ENCODE measurements at places on chromosomes 6 and 20.

- no peak for ATAC-seq
- no peaks in the 10 kb centered on the region for H3K27me3 ChIP-seq
- no peak overlapping the region for H3K27ac ChIP-seq
- H3K4me1 ChIP-seq: no peaks in the 10 kb centered on the region
- H3K4me3 ChIP-seq: no peak overlapping the region
- no peaks in the 10 kb centered on the region for H3K36me3 ChIP-seq
Observed at GRCh38 chr20:14634665-14635064, 297.3 kb upstream of the FLRT3 start.

GRCh38 chr6:128067446-128068118 lies 166.7 kb upstream of the THEMIS start:
- H3K4me3 ChIP-seq: no peak overlapping the region
- no peak overlapping the region for H3K27ac ChIP-seq
- H3K4me1 ChIP-seq: no peaks in the 10 kb centered on the region
- H3K36me3 ChIP-seq: peaks cover 8% of the 10 kb centered on the region
- no peaks in the 10 kb centered on the region for H3K27me3 ChIP-seq
- ATAC-seq: no peak

GRCh38 chr6:131450861-131451260 lies 122.2 kb upstream of the ARG1 start:
- no peaks in the 10 kb centered on the region for H3K27me3 ChIP-seq
- H3K4me1 ChIP-seq: no peaks in the 10 kb centered on the region
- H3K4me3 ChIP-seq: no peak overlapping the region
- H3K27ac ChIP-seq: no peak overlapping the region
- ATAC-seq: no peak
- H3K36me3 ChIP-seq: no peaks in the 10 kb centered on the region

GRCh38 chr6:82260997-82261732 lies 13.6 kb upstream of the IBTK start:
- no peaks in the 10 kb centered on the region for H3K36me3 ChIP-seq
- H3K4me3 ChIP-seq: no peak overlapping the region
- H3K27me3 ChIP-seq: no peaks in the 10 kb centered on the region
- no peak for ATAC-seq
- H3K4me1 ChIP-seq: no peaks in the 10 kb centered on the region

DNA sequence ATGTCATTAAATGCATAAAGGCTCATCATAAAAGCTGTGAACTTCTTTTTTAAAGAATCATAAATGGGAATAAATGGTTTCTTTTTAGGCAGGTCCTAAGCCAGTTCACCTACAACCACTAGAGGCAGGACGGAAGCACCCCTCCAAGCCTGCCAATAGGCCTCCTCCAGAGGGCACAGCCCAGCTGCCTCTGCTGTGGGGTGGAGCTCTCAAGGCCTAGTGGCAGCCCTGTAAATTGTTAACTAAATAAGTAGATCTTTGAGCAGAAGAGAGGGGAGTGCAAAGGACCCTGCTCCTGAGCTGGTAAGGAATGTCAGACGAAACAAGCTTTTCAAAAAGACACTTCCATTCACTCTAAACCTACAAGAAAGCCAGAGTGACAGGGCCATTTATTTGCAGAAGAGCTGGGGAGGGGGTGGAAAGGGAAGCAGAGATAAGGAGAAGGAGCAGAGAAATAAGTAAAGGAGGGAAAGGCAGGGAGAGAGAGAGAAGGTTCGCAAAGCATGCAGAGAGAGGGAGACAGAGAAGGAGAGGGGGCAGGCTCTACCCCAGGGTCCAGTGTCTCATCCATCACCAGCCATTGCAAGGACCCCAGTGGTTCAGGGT lies 18.0 kb upstream of the MAFB start:
- no peaks in the 10 kb centered on the region for H3K36me3 ChIP-seq
- H3K27ac ChIP-seq: no peak overlapping the region
- peak; percentile 49 for ATAC-seq
- H3K27me3 ChIP-seq: peaks cover 10% of the 10 kb centered on the region
- H3K4me3 ChIP-seq: no peak overlapping the region

- H3K4me1 ChIP-seq: peaks cover 53% of the 10 kb centered on the region
- peak; percentile 87 for ATAC-seq
- H3K27ac ChIP-seq: peak overlapping the region; percentile 92
- H3K4me3 ChIP-seq: peak overlapping the region; percentile 54
Observed at GRCh38 chr6:11277275-11278206, 45.1 kb upstream of the NEDD9 start.

GRCh38 chr6:148328876-148329555 lies 13.6 kb upstream of the SASH1 start:
- peaks cover 42% of the 10 kb centered on the region for H3K27me3 ChIP-seq
- no peak overlapping the region for H3K27ac ChIP-seq
- no peaks in the 10 kb centered on the region for H3K4me1 ChIP-seq
- no peak overlapping the region for H3K4me3 ChIP-seq
- H3K36me3 ChIP-seq: no peaks in the 10 kb centered on the region
- no peak for ATAC-seq

- H3K27me3 ChIP-seq: no peaks in the 10 kb centered on the region
- H3K36me3 ChIP-seq: no peaks in the 10 kb centered on the region
- ATAC-seq: no peak
- H3K4me3 ChIP-seq: no peak overlapping the region
Observed at GRCh38 chr6:114216789-114217467, 125.9 kb downstream of the HS3ST5 start.

- H3K27ac ChIP-seq: peak overlapping the region; percentile 67
- H3K36me3 ChIP-seq: peaks cover 36% of the 10 kb centered on the region
- H3K27me3 ChIP-seq: no peaks in the 10 kb centered on the region
- peaks cover 51% of the 10 kb centered on the region for H3K4me1 ChIP-seq
- peak; percentile 84 for ATAC-seq
Observed at GRCh38 chr20:35144694-35145093, 2.4 kb downstream of the EDEM2 start.

- peak overlapping the region; percentile 75 for H3K27ac ChIP-seq
- H3K4me3 ChIP-seq: no peak overlapping the region
- no peaks in the 10 kb centered on the region for H3K27me3 ChIP-seq
- H3K4me1 ChIP-seq: peaks cover 62% of the 10 kb centered on the region
- no peak for ATAC-seq
Observed at GRCh38 chr6:33589392-33589730, 9.3 kb upstream of the BAK1 start.

GRCh38 chr6:39171489-39172376 lies 56.7 kb upstream of the SAYSD1 start:
- H3K27me3 ChIP-seq: peaks cover 18% of the 10 kb centered on the region
- ATAC-seq: no peak
- no peak overlapping the region for H3K4me3 ChIP-seq
- peaks cover 3% of the 10 kb centered on the region for H3K4me1 ChIP-seq
- H3K27ac ChIP-seq: no peak overlapping the region

GRCh38 chr6:44253307-44254101 lies 3.8 kb downstream of the SLC35B2 start:
- peaks cover 88% of the 10 kb centered on the region for H3K36me3 ChIP-seq
- ATAC-seq: no peak
- peaks cover 87% of the 10 kb centered on the region for H3K4me1 ChIP-seq
- peak overlapping the region; percentile 50 for H3K4me3 ChIP-seq
- H3K27me3 ChIP-seq: no peaks in the 10 kb centered on the region

DNA sequence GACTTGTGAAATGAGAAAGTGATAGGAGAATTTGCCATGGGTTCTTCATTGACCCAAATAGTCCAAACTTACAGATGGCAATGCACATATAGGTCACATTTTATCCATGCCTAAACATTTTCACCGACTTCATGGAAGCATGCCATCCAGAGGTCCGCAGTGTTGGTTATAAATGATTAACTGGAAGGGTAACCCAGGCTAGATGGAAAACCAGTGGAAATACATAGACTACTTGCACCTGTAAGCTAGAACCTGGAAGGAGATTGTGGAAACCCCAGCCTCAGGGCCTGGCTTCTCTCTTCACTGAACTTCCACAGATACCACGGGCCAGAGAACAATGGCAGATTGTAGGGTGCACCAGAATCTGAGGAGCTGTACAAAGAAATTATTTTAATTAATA lies 103.8 kb upstream of the SYNDIG1 start:
- no peak overlapping the region for H3K27ac ChIP-seq
- H3K4me3 ChIP-seq: no peak overlapping the region
- no peaks in the 10 kb centered on the region for H3K27me3 ChIP-seq
- H3K4me1 ChIP-seq: no peaks in the 10 kb centered on the region

DNA sequence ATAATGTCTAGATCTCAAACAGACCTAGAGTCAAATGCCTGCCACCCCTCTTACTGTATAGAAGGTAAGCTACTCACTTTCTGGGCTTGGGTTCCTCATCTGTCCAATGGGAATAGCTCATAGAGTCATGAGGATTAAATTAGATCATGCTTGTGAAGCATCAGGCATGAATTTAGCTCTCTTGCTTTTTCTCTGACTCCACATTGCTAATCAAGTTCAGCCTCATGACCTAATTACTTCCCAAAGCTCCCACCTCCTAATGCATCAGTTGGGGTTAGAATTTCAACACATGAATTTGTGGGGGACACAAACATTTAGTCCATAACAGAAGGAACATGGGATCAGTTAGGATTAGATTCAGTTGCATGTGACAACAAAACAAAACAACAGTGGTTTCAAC lies 4.6 kb upstream of the DDX27 start:
- ATAC-seq: no peak
- no peak overlapping the region for H3K4me3 ChIP-seq
- no peak overlapping the region for H3K27ac ChIP-seq
- H3K36me3 ChIP-seq: peaks cover 7% of the 10 kb centered on the region
- H3K4me1 ChIP-seq: peaks cover 7% of the 10 kb centered on the region

- no peak overlapping the region for H3K27ac ChIP-seq
- no peaks in the 10 kb centered on the region for H3K36me3 ChIP-seq
- no peaks in the 10 kb centered on the region for H3K27me3 ChIP-seq
- H3K4me1 ChIP-seq: peaks cover 14% of the 10 kb centered on the region
- ATAC-seq: no peak
Observed at GRCh38 chr6:37109714-37110499, 60.0 kb upstream of the PIM1 start.

DNA sequence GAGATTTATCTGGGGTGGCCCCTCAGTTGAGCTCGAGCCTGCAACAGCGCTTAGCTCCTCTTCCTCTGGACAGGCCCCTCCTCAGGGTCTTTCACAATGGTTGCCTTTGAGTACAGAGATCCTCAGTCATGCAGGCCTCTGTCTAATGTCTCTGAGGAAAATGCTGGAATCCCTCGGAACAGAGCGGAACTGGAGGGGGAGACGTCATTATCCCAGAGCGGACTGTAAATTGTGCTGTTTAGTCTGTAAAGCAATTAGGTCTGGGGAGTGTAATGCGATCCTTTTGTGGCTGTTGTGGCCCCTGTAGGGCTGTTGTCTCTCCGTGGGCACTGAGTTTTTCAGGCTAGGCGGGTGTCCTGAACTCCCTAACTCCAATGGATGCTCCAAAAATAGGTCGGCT lies 15.0 kb upstream of the DAAM2 start:
- H3K4me3 ChIP-seq: no peak overlapping the region
- no peaks in the 10 kb centered on the region for H3K36me3 ChIP-seq
- no peak overlapping the region for H3K27ac ChIP-seq
- ATAC-seq: no peak
- H3K4me1 ChIP-seq: no peaks in the 10 kb centered on the region

DNA sequence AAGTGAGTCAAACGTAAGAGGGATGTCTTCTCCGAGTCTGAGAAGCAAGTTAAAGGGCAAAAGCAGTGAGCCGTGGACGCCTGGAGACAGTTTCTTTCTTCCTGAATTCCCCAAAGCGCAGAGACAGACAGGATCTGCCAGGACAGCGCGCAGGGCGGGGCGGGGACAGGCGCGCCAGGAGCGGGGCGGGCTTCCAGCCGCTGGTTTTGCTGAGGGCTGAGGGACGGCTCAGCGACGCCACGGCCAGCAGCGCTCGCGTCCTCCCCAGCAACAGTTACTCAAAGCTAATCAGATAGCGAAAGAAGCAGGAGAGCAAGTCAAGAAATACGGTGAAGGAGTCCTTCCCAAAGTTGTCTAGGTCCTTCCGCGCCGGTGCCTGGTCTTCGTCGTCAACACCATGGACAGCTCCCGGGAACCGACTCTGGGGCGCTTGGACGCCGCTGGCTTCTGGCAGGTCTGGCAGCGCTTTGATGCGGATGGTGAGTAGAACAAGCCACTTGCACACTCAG lies at the start of gene SCGN:
TSS of gene SCGN (plus strand) at position 209 of the 509 bp plus-strand sequence. CDS start at position 398, 189 bp downstream.
- no peak for ATAC-seq
- H3K27ac ChIP-seq: no peak within 1 kb of the TSS
- peaks cover 38% of the 10 kb centered on the region for H3K27me3 ChIP-seq
- no peak within 1 kb of the TSS for H3K4me3 ChIP-seq
- no peaks in the 10 kb centered on the region for H3K4me1 ChIP-seq

DNA sequence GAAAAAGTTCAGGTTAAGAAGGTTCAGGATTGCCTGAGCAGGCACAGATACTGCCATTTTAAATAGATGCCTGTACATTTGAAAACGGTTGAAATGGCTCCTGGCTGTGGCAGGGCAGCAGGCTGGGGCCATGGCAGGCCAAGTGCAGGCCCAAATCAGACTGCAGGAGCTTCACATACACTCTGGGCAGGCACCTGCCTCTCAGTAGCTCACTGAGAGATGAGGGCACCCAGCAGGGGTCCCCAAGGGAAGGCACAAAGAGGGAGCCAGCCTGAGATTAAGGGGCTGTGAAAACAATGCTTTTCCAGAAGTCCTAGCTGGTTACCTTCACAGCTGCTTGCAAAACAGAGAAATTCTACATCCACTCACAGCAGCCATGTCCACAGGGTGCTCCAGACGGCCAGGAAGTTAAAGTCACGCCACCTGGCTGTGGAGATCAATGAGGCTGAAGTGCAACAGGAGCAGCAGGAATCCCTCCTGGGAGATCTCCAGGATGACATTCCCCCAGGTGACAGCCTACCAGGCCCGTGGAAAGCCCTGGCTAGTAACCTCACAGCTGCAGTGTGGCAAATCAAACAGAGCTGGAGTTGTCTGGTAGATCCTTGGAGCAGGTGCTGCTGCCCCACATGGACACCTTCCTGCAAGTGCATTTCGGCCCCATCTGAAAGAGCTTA lies 6.2 kb upstream of the RAET1E start:
- peaks cover 60% of the 10 kb centered on the region for H3K27me3 ChIP-seq
- peaks cover 11% of the 10 kb centered on the region for H3K36me3 ChIP-seq
- no peaks in the 10 kb centered on the region for H3K4me1 ChIP-seq
- no peak overlapping the region for H3K27ac ChIP-seq

GRCh38 chr6:143940011-143940597 lies 68.0 kb downstream of the PLAGL1 start:
- H3K27ac ChIP-seq: no peak overlapping the region
- no peaks in the 10 kb centered on the region for H3K27me3 ChIP-seq
- H3K36me3 ChIP-seq: no peaks in the 10 kb centered on the region
- peak; percentile 76 for ATAC-seq
- H3K4me3 ChIP-seq: no peak overlapping the region

- no peak overlapping the region for H3K27ac ChIP-seq
- no peaks in the 10 kb centered on the region for H3K36me3 ChIP-seq
- ATAC-seq: no peak
- no peaks in the 10 kb centered on the region for H3K4me1 ChIP-seq
Observed at GRCh38 chr6:45759472-45759810, 256.2 kb downstream of the CLIC5 start.

DNA sequence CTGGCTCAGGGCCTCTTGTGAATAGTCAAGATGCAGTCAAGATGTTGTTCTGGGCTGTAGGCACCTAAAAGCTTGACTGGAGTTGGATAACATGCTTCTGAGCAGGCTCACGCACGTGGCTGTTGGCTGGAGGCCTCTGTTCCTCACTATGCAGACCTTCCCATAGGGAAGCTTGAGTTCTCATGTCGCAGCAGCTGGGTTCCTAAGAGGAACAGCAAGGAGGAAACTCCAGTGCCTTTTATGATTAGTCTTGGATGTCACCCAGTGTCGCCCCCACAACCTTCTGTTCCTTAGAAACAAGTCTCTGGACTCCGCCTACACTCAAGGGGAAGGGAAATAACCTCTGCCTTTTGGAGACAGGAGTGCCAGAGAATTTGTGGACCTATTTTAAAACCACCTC lies 210.7 kb downstream of the BCAS1 start:
- H3K27me3 ChIP-seq: no peaks in the 10 kb centered on the region
- H3K27ac ChIP-seq: no peak overlapping the region
- no peak for ATAC-seq
- H3K4me3 ChIP-seq: no peak overlapping the region
- H3K4me1 ChIP-seq: peaks cover 23% of the 10 kb centered on the region

GRCh38 chr20:24998631-24999445 lies 6.3 kb upstream of the APMAP start:
- peak overlapping the region; percentile 37 for H3K27ac ChIP-seq
- peaks cover 17% of the 10 kb centered on the region for H3K36me3 ChIP-seq
- peaks cover 8% of the 10 kb centered on the region for H3K4me1 ChIP-seq

Data from stimulated activated memory B cell treated with anti-CD40 and anti-IgM and Interleukin-4, amounts not matched to agents 10 μg/mL and 1 μg/mL and 100 μg/mL, for 72 hours (primary cell).